Stimulated activated CD4-positive, alpha-beta T cell treated with anti-CD3 and anti-CD28 coated beads, TNF-alpha, amount 100 ng/mL, for 4 hours (primary cell): ENCODE measurements at places on chromosomes 6 and 20.

DNA sequence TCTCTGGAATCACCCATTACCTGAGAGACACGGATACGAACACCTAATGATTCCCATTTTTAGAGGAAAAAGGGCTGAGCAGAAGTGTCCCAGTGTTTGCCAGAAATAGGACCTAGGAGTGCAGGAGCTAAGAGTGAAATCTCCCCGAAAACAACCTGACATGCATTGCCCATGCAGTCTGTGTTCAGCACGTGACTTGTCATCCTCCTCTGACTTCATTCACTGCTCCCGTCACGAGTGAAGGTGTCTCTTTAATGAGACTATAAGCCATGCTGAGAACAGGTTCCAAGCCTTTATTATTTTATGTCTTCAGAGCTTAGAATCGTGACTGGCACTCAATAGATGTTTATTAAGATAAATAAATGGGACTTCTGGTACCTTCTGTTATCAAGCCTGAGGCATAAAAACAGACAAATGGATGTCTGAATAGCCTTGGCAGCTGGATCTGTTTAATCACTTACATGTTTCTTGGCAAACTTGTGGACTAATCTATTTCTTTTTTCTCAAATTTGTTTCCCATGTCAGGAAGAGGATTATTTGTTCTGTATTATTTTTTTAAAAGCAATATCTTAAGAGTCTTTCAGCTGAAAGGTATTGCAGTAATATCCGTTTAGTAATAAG lies 3.7 kb upstream of the MLIP start:
- no peak for DNase-seq

DNA sequence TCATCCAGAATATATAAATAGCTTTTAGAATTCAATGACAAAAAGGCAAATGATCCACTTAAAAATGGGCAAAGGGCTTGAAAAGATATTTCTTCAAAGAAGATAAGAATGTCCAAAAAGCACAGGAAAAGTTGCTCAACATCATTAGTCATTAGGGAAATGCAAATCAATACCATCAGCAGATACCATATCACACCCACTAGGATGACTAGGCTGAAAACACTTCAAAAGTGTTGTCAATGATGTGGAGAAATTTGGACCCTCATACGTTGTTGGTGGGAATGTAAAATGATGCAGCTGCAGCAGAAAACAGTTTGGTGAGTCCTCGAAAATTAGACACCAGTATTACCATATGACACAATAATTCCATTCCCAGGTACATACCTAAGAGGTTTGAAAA lies 303.6 kb upstream of the SLC35B3 start:
- no peak for DNase-seq

GRCh38 chr6:92297101-92297500 lies 1122.3 kb downstream of the EPHA7 start:
- no peak for DNase-seq

DNA sequence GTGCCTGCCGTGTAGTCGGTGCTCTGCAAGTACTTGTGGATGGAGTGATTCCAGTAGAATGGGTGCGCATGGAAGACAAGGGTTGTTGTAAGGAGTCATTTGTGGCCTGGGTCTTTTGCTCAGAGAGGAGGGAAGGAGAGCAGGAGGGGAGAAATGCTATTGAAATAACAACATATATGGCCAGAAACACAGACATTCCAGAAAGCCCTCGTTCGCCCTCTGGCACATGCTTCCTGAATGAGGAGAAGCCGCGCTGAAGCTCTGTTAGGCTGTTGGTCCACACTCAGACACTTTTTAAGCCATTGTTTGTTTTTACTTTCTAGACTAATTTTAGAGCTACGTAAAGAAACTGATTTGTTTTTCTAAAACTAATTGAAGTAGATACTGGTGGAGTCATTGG lies 107.4 kb downstream of the RPP40 start:
- no peak for DNase-seq

DNA sequence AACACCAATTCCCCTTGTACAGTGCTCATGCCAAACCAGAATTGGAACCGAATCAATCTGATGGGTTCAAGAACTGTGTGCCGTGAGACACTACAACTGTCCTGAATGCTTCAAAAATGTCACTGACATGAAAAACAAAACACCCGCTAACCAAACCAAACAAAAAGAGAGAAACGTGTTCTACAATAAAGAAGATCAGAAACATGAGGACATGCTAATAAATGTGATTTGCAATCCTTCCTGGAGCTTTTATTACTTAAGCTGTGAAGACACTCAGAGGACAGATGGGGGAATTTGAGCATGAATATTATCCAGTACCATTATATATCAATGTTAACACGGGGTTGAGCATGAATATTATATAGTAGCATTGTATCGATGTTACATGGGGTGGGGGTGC lies 72.2 kb upstream of the NFATC2 start:
- no peak for DNase-seq

- no peak for DNase-seq
Measured at GRCh38 chr6:22025468-22026163, 271.2 kb downstream of the PRL start.

GRCh38 chr20:62772619-62772989 lies 23.7 kb upstream of the MRGBP start:
- no peak for DNase-seq

DNA sequence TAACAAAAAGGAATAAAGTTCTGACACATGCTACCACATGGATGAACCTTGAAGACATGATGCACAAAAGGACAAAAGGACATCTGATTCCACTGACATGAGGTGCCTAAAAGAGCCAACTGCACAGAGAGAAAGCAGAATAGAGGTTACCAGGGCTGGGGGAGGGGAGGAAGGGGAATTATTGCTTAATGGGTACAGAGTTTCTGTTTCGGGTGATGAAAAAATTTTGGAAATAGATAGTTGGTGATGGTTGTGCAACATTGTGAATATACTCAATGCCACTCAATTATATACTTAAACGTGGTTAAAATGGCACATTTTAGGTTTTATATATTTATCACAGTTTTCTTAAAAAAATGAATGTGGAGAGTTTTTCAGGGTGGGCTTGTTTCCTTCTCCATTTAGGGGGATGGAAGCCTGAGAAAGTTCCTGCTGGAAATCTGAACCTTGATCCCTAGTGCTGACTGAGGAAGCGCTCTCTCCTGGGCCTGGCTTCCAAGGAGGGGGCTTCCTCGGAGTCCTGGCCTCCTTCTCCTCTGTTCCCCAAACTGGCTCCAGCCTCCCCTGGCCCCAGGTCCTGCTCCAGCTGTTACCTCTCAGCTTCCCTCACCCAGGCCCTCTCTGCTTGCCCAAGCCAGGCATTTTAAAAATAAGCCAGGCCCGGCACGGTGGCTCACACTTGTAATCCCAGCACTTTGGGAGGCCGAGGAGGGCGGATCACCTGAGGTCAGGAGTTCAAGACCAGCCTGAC lies 79.2 kb downstream of the NOL4L start:
- DNase-seq = no peak

GRCh38 chr6:5636210-5637030 lies 370.3 kb downstream of the NRN1 start:
- no peak for DNase-seq

GRCh38 chr6:125812394-125813292 lies 21.9 kb downstream of the NCOA7 start:
- DNase-seq = no peak

DNA sequence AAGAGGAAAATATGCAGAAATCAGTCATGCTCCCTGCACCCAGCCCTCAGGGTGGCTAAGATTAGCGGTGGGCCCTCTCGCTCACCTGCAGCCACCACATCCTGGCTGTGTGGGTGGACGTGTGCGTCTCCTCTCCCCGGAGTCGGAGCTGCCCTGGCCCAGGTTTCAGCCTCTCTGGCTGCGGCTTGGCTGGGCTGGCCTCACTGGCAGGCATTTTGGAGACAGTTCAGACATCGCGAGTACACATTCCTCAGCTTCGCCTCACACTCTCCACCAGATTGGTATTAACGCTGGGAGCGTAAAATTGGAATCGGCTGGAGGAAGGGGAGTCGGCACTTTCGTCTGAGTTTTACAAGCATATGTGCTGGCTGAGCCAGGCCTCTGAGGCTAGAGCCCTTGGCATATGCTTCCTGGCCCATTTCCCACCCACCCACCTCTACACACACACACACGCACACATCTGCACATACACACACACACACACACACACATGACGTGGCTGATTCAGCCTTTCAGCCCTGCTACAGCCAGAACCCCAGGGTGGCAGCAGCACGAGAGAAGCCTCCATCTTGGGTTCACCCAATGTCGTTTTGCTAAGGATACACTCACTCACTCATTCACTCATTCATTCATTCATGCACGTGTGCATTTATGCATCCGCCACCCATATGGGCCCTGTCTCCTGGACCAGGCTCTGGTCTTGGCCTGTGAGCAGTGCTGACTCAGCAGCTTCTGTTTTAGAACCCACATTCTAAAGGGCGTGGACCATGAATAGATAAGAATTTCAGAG lies 42.9 kb downstream of the BCAS4 start:
- DNase-seq = no peak

DNA sequence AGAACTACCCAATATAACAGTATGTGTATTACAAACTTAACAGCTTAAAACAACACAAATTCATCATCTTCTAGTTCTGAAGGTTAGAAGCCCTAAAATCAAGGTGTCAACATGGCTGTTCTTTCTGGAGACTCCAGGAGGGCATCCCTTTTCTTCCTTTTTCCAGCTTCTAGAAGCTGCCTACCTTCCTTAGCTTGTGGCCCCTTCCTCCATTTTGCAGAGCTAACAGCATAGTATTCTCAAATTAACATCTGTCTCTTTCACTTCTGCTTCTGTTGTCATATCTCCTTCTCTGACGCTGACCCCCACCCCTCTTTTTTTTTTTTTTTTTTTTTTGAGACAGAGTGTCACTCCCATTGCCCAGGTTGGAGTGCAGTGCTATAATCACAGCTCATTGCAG lies 52.8 kb upstream of the AKIRIN2 start:
- no peak for DNase-seq

GRCh38 chr20:5674176-5674660 lies 76.0 kb upstream of the SHLD1 start:
- no peak for DNase-seq

GRCh38 chr20:11729806-11730205 lies 187.9 kb upstream of the BTBD3 start:
- no peak for DNase-seq

GRCh38 chr6:126063512-126064146 lies 77.3 kb downstream of the TRMT11 start:
- no peak for DNase-seq

- no peak for DNase-seq
Measured at GRCh38 chr6:134235937-134236751, 81.8 kb downstream of the SGK1 start.

GRCh38 chr20:59425572-59425971 lies 125.2 kb downstream of the EDN3 start:
- DNase-seq = no peak

DNA sequence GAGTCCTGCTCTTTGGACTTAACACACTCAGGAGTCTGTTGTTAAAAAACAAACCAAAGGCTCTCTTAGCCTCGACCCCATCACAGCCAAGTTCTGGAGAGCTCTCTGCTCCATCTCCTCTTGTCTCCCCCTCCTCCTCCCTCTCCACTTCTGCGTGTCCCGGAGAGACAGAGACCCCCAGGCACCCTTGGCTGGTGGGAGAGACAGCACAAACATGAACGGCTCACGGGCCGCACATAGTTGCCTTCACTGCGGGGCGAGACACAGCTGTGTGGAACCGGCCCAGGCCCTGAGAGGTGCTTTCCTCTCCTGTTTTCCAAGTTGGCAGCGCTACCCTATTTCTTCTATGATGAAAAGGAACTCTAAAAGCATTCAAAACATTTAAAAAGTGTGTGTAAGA lies 23.3 kb upstream of the MYT1 start:
- DNase-seq = no peak

- DNase-seq = no peak
Measured at GRCh38 chr6:137013031-137013430, 31.7 kb downstream of the IL20RA start.

GRCh38 chr6:90435207-90435899 lies 138.7 kb upstream of the BACH2 start:
- DNase-seq = no peak

GRCh38 chr6:153231048-153231646 lies 100.1 kb upstream of the RGS17 start:
- DNase-seq = no peak

GRCh38 chr6:163459536-163459935 lies 45.0 kb downstream of the QKI start:
- no peak for DNase-seq

- DNase-seq = no peak
Measured at GRCh38 chr6:127051571-127052260, 66.8 kb upstream of the RSPO3 start.

DNA sequence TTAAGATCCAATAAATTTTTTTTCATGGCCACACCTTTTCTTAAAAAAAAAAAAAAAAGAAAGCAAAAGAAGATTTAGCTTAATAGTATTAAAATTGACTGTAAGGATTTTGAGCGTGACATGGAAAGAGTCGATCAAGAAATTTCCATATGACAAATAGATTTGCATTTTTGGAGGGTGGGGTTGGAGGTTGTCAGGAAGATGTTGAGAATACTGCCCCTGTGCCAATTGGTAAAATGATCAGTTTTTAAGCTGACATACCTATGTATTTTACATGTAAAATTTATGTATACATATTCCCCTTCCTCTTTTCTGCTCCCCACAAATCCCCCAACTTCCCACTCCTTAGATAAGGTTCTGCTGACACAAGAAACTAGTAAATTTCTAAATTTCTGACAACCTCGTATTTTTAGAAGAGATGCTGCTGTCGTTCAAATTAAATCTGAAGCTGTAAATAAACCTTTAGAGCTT lies 520.9 kb downstream of the CD83 start:
- no peak for DNase-seq

- no peak for DNase-seq
Measured at GRCh38 chr6:153787341-153787606, 251.8 kb upstream of the OPRM1 start.

DNA sequence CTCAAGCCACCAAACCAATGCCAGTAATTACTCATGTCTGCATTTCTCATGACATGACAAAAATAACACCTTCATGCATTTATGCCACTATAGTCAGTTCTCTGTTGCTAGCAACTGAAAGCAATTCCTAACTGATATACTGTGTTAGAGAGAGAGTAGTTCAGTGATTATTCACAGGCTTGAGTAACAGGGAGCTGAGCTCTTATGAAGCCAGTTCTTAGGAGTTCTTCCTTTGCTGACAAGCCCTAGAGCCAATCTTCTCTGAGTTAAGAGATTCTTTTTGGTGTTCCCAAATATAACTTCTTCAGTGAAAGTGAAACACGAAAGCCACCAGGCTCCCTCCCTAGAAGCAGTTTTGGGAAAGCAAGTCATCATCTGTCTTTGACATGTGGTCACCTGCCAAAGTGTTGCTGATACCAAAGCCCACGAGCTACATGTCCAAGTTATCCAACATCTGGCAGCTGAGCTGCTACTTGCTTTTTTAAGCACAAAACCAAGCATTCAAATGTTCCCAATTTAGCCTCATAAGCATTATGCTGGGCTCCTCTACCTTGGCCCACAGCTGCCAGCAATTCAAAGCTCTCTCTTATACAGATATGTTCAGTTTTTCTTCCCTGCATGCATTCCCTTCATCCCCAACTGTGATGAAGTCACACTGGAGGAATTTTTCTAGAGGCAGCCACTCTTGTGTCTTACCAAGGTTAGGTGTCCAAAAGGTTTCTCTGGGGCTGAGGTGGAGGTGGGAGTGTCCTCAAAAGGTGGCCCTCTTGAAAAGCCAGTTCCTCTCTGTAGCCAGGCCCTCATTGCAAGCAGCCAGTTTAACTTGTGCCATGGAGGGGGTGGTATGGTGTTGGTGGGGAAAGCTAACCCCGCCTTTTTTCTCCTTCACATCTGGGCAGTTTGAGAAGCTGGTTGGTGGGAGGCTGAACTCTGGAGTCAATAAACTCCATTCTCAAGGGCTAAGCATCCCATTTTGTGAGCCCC lies 92.7 kb upstream of the ARMC2 start:
- no peak for DNase-seq

- no peak for DNase-seq
Measured at GRCh38 chr6:150573041-150573681, 26.5 kb upstream of the PLEKHG1 start.
